GM13976 (cell line): ENCODE measurements at places on chromosomes 5 and 9.
A peak's percentile ranks its signal among the peaks of the same experiment; 100 is the strongest.

DNA sequence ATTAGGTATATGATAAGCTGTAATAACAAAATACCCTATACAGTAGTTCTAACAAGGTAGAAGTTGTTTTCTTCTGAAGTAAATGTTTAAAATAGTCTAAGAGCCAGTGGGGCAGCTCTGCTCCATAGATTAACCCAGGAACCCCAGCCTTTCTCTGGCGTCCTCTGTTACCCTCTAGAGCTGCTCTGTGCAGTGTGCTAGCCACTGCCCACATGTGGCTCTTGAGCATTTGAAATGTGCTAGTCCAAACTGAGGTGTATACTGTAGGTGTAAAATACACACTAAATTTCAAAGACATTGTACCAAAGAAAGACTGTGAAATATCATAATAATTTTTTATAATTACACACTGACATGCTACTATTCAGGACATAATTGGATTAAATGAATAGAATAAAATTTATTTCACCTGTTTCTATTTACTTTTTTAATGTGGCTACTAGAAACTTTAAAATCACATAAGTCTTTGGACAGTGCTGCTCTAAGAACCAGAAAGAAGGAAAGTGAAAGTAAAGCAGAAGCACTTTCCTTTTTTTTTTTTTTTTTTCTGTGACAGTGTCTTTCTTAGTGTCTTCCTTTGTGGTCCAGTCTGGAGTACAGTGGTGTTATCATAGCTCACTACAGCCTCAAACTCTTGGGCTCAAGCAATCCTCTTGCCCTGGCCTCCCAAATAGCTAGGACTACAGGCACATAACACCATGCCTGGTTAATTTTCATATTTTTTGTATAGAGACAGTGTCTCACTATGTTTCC, 39.3 kb downstream of the RAI14 start:
- DNase-seq = peak; percentile 35

DNA sequence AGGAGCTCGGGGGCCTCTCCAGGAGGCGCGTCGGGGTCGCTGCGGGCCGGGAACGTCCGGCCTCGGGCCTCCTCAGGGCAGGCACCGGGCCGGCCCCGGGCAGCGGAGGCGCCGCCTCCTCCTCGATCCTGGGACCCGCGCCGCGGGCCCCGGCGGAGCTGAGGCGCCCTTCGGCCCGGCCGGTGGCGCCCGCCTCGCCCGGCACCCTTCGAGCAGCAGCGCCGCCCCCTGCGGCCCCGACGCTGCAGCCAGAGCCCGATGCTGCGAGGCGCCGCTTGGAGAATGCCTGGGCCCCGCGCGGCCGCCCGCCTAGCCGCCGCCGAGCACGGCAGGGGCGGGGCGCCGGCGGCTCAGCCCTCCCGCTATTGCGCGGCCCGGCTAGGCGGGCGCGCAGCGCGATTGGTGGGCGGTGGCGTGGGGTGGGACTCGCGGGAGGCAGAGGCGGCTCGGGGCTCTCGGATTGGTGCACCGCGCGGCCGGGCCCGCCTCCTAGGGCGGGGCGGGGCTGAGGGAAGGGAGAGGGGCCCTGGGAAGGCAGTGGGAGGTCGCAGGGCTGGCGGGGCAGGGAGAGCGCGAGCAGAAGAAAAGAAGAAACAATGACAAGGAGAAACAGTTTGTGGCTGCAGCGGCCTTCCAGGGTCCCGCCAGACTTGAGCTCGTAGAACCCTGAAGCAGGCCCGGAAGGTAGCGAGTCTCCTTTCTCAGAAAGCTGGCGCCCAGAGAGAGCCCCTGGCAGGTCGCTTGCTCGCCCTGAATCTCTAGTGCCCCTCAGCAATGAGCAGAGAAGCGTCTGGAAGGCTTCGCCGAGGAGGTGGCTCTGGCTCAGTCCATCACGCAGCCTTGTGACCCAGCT, at the start of gene EEIG1:
Gene EEIG1 (minus strand): TSS at position 284 of the 853 bp plus-strand sequence. CDS start 852 bp downstream, outside the sequence.
- DNase-seq = peak; percentile 98

GRCh38 chr5:6480133-6481051, 31.7 kb downstream of the UBE2QL1 start:
- peak; percentile 67 for DNase-seq

- no peak for DNase-seq
Measured at GRCh38 chr5:65391591-65391990, 90.1 kb downstream of the ADAMTS6 start.

GRCh38 chr5:17916446-17916845, 282.2 kb downstream of the TAF11L14 start:
- DNase-seq = no peak

DNA sequence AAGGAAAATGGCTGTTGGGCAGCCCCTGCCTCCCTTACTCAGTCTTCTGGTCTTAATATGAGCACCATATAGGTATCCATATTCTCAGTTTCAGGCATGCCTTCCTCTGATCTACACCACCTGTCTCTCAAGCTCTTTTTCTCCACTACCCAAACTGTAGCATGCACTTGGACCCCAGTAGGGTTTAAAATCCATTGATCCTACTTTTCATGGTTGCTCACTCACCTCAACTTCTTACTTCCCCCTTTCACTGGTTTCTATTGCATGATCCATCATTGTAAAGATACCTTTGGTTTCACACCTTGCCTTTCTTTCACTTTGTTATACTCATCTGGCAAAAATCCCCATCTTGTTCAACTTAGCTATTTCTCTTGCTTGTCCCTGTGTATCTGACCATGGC, 159.4 kb downstream of the KDM4C start:
- DNase-seq = peak; percentile 22

DNA sequence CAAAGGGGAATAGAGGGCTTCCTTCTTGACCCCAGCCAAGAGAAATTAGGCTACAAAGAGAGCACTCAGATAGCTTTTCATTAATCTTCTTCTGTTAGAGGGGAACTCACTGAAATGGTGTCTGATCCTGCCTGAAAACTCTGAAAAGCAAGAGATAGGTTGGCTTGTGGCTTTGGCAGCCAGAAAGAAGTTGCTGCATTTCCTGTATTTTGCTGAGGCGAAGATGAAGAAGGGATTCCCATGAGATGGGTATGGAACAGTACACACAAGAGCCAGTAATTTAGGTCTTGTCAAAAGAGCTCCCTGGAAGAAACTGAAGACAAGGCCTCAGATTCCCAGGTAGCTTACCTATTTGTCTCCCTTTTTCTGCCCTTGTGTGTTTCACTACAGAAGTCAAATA, 120.9 kb upstream of the TARS1 start:
- no peak for DNase-seq

DNA sequence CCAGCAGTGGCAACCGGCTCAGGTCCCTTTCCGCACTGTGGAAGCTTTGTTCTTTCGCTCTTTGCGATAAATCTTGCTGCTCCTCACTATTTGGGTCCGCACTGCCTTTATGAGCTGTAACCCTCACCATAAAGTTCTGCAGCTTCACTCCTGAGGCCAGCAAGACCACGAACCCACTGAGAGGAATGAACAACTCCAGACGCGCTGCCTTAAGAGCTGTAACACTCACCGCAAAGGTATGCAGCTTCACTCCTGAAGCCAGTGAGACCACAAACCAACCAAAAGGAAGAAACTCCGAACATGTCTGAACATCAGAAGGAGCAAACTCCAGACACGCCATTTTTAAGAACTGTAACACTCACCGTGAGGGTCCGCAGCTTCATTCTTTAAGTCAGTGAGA, 103.5 kb downstream of the GLIS3 start:
- DNase-seq = no peak

- no peak for DNase-seq
Measured at GRCh38 chr9:124410321-124410913, 4.8 kb downstream of the PSMB7 start.
